Panc1 (cell line): ENCODE measurements at places on chromosomes 6 and 20. TPM values are rescaled to one million over a fixed set of nuclear protein-coding genes. Genes with fewer than 3 reads are reported as not detected.
A peak's percentile ranks its signal among the peaks of the same experiment; 100 is the strongest.

DNA sequence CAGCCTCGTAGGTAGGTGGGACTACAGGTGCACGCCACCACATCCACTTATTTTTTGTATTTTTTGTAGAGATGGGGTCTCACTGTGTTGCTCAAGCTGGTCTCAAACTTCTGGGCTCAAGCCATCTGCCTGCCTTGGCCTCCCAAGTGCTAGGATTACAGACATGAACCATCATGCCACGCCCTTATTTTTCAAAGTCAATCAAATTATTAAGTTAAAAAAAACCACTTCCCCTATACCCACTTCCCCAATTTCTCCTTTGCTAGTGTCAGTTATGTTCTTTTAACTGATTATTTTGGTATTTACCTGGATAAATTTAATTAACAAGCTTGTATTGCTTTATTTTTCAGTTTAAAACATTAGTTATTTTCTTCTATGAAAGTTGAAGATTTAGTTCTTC, 49.6 kb downstream of the RIOK1 start:
- H3K4me1 ChIP-seq: no peaks in the 10 kb centered on the region
- DNase-seq: no peak
- no peaks in the 10 kb centered on the region for H3K27me3 ChIP-seq
- H3K36me3 ChIP-seq: no peaks in the 10 kb centered on the region
- no peak overlapping the region for H3K4me3 ChIP-seq

GRCh38 chr20:14913896-14914620, 576.6 kb upstream of the FLRT3 start:
- H3K36me3 ChIP-seq: no peaks in the 10 kb centered on the region
- no peaks in the 10 kb centered on the region for H3K27me3 ChIP-seq
- no peaks in the 10 kb centered on the region for H3K4me1 ChIP-seq
- DNase-seq: no peak

DNA sequence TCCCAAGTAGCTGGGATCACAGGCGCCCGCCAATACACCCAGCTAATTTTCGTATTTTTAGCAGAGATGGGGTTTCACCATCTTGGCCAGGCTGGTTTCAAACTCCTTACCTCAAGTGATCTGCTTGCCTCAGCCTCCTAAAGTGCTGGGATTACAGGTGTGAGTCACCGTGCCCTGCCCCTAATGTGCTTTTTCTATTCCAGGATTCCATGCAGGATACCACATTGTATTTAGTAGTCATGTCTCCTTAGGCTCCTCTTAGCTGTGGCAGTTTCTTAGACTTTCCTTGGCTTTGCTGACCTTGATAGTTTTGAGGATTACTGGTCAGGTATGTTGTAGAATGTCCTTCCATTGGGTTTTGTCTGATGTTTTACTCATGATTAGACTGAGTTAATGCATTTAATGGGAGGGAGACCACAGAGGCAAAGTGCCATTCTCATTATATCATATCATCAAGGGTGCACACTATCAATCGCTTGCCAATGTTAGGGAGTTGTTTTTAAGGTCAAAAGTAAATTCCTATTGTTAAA, 39.6 kb upstream of the TNFAIP3 start:
- H3K27me3 ChIP-seq: no peaks in the 10 kb centered on the region; the same call in 1 of the 2 replicates
- no peak overlapping the region for H3K4me3 ChIP-seq
- no peaks in the 10 kb centered on the region for H3K36me3 ChIP-seq
- H3K4me1 ChIP-seq: no peaks in the 10 kb centered on the region
- no peak overlapping the region for H3K27ac ChIP-seq

DNA sequence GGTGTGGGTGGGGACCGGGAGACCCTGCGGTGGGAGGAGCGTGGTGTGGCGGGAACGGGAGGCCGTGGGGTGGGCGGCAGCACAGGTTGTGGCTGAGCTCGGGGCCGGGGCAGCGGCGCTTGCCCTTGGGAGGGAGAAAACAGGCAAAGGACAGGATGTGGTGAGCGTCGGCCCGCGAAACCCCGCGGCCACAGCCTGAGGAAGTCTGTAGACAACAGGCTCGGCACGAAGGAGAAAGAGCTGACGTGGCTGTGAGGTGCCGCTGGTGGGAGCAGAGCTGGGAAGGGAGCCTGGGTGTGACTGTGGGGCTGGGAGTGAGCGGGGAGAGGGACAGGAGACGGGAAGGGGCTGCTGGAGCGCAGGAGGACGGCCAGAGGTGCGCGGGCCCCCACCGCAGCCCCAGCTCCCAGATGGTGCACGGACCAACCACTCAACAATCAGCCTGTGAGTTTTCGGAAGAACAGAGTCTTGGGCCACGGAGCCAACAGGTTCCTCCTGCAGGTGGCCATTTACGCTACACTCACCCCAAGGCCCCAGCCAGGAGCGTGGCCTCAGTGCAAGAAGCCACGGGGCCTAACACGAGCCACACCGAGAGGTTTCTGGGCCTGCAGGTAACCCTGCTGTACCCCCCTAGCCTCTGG, 202.8 kb downstream of the DLL1 start:
- H3K4me1 ChIP-seq: no peaks in the 10 kb centered on the region
- H3K4me3 ChIP-seq: no peak overlapping the region
- no peaks in the 10 kb centered on the region for H3K36me3 ChIP-seq

- H3K4me3 ChIP-seq: no peak overlapping the region
- no peak for DNase-seq
- H3K27ac ChIP-seq: no peak overlapping the region
- no peaks in the 10 kb centered on the region for H3K27me3 ChIP-seq
- H3K4me1 ChIP-seq: no peaks in the 10 kb centered on the region
- H3K36me3 ChIP-seq: no peaks in the 10 kb centered on the region
Measured at GRCh38 chr6:72760114-72760793, 138.4 kb downstream of the KCNQ5 start.

GRCh38 chr6:81720427-81720826, 32.1 kb downstream of the TENT5A start:
- H3K27ac ChIP-seq: no peak overlapping the region
- H3K36me3 ChIP-seq: no peaks in the 10 kb centered on the region
- no peak overlapping the region for H3K4me3 ChIP-seq
- H3K4me1 ChIP-seq: no peaks in the 10 kb centered on the region
- no peaks in the 10 kb centered on the region for H3K27me3 ChIP-seq
- DNase-seq: no peak

- no peak overlapping the region for H3K4me3 ChIP-seq
- DNase-seq: no peak
- no peak overlapping the region for H3K27ac ChIP-seq
- H3K27me3 ChIP-seq: no peaks in the 10 kb centered on the region
- H3K36me3 ChIP-seq: no peaks in the 10 kb centered on the region
Measured at GRCh38 chr20:62979876-62980373, 26.8 kb downstream of the BHLHE23 start.

DNA sequence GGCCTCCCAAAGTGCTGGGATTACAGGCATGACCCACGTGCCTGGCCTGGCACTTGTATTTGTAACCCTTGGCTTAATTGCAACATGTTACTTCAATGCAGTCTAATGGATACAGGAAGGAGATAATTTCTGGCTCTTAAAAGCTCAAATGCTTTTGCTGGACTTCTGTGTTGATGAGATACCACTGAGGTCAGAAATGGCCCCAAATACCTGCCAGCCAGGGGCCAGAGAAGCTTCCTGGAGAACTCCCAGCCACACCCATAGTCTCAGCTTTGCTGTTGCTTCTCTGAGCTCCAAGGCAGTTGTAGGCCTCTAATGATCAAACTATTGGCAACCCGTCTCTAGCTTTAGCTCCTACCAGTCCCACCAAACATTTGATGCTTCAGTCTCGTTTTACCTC, 14.2 kb upstream of the ZNFX1 start:
- H3K36me3 ChIP-seq: peaks cover 24% of the 10 kb centered on the region
- H3K27ac ChIP-seq: no peak overlapping the region
- no peak for DNase-seq
- H3K27me3 ChIP-seq: no peaks in the 10 kb centered on the region
- H3K4me3 ChIP-seq: no peak overlapping the region

- no peak for DNase-seq
- H3K27ac ChIP-seq: no peak overlapping the region
- no peaks in the 10 kb centered on the region for H3K36me3 ChIP-seq
- peaks cover 6% of the 10 kb centered on the region for H3K4me1 ChIP-seq
- no peak overlapping the region for H3K4me3 ChIP-seq
- H3K27me3 ChIP-seq: no peaks in the 10 kb centered on the region
Measured at GRCh38 chr6:166750108-166750793, 123.2 kb upstream of the RPS6KA2 start.

DNA sequence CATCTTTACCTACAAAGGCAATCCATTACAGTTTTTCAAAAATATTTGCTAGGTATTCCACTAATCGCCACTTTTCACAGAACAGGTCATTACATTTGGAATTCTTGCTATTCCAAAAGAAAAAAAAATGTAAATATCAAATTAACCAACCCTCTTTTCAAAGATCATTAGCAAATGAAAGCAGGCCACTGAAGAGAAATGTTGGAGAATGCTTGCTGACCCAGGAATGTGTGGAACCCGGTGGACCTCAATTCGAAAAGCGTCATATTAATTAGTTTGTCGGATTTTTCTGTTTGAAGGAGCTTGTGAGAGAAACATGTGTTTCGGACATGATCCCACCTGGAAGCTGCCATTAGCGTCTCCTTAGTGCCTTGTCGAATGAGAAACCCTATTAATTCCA, 27.9 kb upstream of the SERPINB9 start:
- no peaks in the 10 kb centered on the region for H3K36me3 ChIP-seq
- peaks cover 3% of the 10 kb centered on the region; the same call in 1 of the 2 replicates for H3K27me3 ChIP-seq
- DNase-seq: no peak
- no peaks in the 10 kb centered on the region for H3K4me1 ChIP-seq
- no peak overlapping the region for H3K4me3 ChIP-seq

DNA sequence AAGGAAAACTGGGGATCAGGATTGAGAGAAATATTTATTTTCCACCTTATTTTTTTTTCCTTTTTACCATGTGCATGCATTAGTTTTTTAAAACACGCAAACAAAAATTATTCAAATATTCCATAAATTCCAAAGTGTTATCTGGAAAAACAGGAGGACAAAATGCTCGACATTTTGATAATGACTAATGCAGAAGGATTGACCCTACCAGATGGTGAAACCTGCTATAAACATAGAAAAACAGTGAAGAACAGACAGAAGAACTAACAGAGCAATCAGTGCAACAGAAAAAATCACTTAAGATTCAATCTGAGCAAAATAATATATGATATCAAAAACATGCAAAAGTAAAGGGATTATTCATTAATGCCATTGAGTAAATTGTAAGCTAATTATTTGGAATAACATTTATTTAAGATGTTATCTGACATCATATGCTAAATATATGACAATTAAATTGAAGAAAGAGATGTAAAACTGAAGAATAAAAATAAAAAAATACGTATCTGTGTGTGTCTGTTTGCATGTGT, 218.4 kb downstream of the LMBRD1 start:
- DNase-seq: no peak
- no peak overlapping the region for H3K4me3 ChIP-seq
- no peak overlapping the region for H3K27ac ChIP-seq

GRCh38 chr6:31308845-31309175, 36.9 kb upstream of the HLA-C start:
- no peaks in the 10 kb centered on the region for H3K4me1 ChIP-seq
- H3K4me3 ChIP-seq: no peak overlapping the region
- no peak for DNase-seq
- H3K27me3 ChIP-seq: peaks cover 6% of the 10 kb centered on the region
- no peaks in the 10 kb centered on the region for H3K36me3 ChIP-seq
- H3K27ac ChIP-seq: no peak overlapping the region

DNA sequence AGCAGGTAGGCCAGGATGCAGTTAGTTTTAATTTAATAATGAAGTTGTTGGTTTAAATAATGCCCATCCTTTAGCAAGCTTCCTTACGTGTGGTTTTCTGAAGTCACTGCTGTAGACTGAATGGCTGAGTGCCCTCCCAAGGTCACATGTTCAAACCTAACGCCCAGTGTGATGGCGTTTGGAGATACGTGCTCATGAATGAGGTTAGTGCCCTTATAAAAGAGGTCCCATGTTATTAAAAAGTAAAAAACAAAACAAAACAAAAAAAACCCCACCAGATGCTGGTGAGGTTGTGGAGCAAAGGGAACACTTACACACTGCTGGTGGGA, 16.3 kb downstream of the LRP11 start:
- H3K36me3 ChIP-seq: peaks cover 7% of the 10 kb centered on the region
- H3K27me3 ChIP-seq: no peaks in the 10 kb centered on the region
- peaks cover 68% of the 10 kb centered on the region for H3K4me1 ChIP-seq
- no peak overlapping the region for H3K4me3 ChIP-seq

- H3K36me3 ChIP-seq: no peaks in the 10 kb centered on the region
- no peaks in the 10 kb centered on the region; the same call in 1 of the 2 replicates for H3K27me3 ChIP-seq
- H3K4me1 ChIP-seq: no peaks in the 10 kb centered on the region
Measured at GRCh38 chr6:125173341-125174095, 19.9 kb downstream of the TPD52L1 start.

- no peaks in the 10 kb centered on the region for H3K36me3 ChIP-seq
- H3K4me1 ChIP-seq: no peaks in the 10 kb centered on the region
- H3K4me3 ChIP-seq: no peak overlapping the region
- DNase-seq: no peak
- no peak overlapping the region for H3K27ac ChIP-seq
Measured at GRCh38 chr6:153334121-153334520, 203.0 kb upstream of the RGS17 start.

DNA sequence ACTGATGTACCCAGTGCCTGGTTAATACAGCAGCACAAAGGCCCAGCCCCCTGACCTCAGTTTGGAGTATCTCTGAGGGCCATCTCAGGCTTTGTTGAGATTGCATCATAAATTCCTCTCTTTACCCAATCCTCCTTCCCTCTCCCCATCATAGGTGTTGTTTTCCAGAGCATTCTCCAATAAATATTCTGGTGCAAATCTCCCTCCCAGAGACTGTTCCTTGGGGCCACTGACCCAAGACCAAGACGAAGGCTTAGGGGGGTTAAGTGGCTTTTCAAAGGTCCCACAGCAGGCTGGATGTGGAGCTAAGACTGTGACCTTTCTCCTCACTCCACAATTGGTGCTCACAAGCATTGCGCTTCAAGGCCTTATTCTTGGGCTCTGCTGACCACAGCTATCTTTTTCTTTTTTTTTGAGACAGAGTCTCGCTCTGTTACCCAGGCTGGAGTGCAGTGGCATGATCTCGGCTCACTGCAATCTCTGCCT, 72.4 kb upstream of the ZMYND8 start:
- peaks cover 5% of the 10 kb centered on the region; the same call in 1 of the 2 replicates for H3K4me1 ChIP-seq
- no peak overlapping the region; the same call in 1 of the 2 replicates for H3K27ac ChIP-seq
- no peak overlapping the region for H3K4me3 ChIP-seq
- no peaks in the 10 kb centered on the region for H3K36me3 ChIP-seq

DNA sequence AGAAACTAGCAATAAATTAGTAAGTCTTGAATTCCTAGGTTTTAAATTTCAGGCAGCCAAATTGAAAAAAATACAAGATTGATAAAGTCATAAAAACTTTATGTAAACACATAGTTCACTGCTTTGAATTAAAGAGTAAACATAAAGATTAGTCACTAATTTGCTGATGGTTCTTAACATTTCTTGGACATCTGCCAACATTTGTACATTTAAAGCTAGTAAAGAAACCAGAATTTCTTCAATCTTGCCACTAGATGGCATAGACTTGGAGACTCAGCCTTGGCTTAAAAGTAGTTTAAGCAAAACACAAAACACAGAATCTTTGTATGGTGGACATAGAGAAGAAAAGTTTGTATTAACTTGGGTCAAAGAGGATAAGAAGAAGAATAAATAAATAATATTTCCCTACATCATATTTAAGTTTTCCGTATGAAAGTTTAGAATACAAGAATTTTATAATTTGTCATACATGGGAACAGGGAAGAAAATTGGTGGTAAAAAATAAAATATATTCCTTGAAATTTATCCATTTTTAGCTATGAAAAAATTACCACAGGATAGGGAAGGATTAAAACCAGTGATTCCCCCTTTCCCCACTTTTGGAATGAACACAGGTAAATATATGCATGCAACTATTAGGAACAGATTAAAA, 41.7 kb upstream of the FAM135A start:
- no peaks in the 10 kb centered on the region for H3K36me3 ChIP-seq
- DNase-seq: peak; percentile 39
- H3K4me1 ChIP-seq: no peaks in the 10 kb centered on the region
- H3K27ac ChIP-seq: no peak overlapping the region

TINAG gene
- not detected for total RNA-seq

DEFB124 gene
- total RNA-seq: not detected

HCRTR2 gene
- not detected for total RNA-seq

DACT2 gene
- 3.3 TPM for total RNA-seq
